ENCODE measurements at places on chromosomes 13 and 19. TPM values are rescaled to one million over a fixed set of nuclear protein-coding genes. Genes with fewer than 3 reads are reported as not detected.

DNA sequence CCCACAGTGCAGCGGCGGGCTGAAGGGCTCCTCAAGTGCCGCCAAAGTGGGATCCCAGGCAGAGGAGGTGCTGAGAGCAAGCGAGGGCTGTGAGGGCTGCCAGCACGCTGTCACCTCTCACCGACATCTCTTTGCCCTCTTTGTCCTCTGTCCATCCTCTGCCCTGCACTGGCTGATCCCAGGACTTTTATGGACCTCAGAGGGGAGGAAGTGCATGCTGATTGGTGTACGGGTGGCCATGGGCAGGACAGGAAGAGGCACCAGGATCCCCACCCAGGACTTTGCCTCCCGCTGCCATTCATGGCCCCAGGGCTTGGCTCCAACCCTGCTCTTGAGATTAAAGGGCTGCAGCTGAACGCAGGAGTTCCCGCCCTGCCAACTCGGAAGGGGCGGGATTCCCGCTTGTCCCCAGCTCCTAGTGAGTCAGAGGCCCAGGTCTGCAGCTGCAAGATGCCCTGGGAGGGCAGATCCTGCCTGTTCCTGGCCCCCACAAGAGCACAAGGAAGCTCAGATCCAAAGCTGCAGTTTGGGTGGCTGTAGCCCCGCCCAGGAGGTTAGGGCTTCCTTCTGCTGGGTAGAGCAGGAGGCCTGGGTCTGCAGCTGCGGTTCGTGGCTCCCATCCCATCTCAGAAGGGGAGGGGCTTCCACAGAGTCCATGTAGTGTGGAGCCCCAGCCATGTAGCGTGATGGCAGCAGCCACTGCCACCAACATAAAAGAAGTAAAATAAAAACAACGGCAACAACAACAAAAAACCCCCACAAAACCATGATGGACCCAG lies 1716.7 kb downstream of the SLITRK1 start:
- H3K27me3 ChIP-seq = no peaks in the 10 kb centered on the region
- H3K36me3 ChIP-seq = no peaks in the 10 kb centered on the region
- no peaks in the 10 kb centered on the region for H3K4me1 ChIP-seq
- no peak overlapping the region for H3K4me3 ChIP-seq
- no peak for DNase-seq

DNA sequence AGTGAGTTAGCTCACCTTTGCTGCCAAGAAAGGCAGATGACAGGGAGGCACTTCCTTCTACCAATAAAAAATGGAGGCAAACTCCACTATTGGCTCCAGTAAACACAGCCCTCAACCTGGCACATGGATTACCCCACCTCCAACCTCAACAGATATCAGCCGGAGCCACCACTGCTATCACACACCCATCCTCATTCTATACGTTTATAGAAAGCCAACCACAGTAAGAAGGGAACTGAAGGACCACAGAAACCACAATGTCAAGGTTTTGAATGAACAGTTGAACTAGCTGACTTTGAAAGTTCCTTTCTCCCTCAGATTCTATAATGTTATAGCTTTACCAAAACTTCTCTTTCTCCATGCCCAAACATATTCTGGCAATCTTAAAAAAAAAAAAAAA lies 526.2 kb downstream of the UQCRFS1 start:
- no peaks in the 10 kb centered on the region for H3K27me3 ChIP-seq
- no peak for DNase-seq
- no peak overlapping the region for H3K4me3 ChIP-seq
- H3K4me1 ChIP-seq = no peaks in the 10 kb centered on the region

DNA sequence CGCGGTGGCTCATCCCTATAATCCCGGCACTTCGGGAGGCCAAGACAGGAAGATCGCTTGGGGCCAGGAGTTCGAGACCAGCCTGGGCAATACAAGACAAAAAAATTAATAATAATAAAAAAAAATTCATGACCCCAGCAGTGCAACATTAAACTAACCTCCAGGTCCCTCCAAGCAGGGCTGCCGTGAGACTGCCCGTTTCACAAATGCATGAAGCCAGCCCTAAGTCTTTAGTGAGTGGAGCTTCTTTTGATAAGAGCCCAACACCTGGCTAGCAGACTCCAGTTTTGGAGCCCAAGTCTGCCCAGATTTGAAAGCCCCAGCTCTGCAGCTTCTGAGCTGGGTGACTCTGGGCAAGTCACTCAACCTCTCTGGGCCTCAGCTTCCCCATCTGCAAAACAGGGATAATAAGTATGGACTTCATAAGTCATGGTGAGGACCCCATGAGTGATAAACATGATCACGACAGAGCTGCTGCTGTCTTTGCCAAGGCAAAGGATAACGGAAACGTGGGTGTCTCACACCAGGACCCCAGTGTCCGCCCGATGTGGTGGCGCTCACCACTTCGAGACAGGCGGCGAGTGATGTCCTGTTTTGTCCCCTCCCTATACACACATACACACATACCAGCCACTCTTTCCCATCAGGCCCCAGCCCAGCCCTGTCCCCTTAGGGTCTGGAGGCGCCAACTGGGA lies 38.4 kb upstream of the NANOS3 start:
- no peak for DNase-seq
- H3K36me3 ChIP-seq = no peaks in the 10 kb centered on the region
- no peak overlapping the region for H3K4me3 ChIP-seq

DNA sequence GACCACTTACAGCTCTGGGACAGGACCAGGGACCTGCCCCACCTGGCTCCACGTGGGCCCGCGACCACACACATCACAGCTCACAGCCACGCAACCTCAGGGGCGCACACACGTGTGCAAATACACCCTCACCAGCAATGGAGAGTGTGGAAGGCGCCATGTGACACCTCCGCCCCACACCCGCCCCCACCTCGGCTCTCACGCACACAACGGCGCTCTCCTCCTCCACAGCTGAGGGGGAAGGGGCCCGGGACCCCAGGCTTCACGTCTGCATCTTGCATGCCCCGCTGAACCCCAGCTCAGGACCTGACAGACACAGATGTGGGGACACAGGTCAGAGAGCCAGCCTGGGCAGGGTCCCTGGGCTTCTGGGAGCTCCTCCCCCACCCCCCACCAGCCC lies 6.4 kb upstream of the SHISA7 start:
- no peak for DNase-seq
- no peaks in the 10 kb centered on the region for H3K36me3 ChIP-seq
- peaks cover 90% of the 10 kb centered on the region for H3K27me3 ChIP-seq
- H3K4me3 ChIP-seq = no peak overlapping the region
- no peak overlapping the region for H3K27ac ChIP-seq

- no peak overlapping the region for H3K4me3 ChIP-seq
- peaks cover 37% of the 10 kb centered on the region for H3K27me3 ChIP-seq
- no peaks in the 10 kb centered on the region for H3K36me3 ChIP-seq
- H3K4me1 ChIP-seq = no peaks in the 10 kb centered on the region
These were observed 6.6 kb downstream of the ISOC2 start for GRCh38 chr19:55454787-55455243.

- H3K27ac ChIP-seq = no peak overlapping the region
- no peaks in the 10 kb centered on the region for H3K4me1 ChIP-seq
- H3K36me3 ChIP-seq = no peaks in the 10 kb centered on the region
- no peak for DNase-seq
- no peaks in the 10 kb centered on the region for H3K27me3 ChIP-seq
These were observed 322.7 kb upstream of the SLITRK6 start for GRCh38 chr13:86121881-86122280.

- no peak overlapping the region for H3K4me3 ChIP-seq
- DNase-seq = peak; percentile 97
- no peak overlapping the region for H3K27ac ChIP-seq
- H3K4me1 ChIP-seq = no peaks in the 10 kb centered on the region
These were observed 22.9 kb downstream of the TLE2 start for GRCh38 chr19:3006075-3006767.

- H3K4me3 ChIP-seq = no peak overlapping the region
- no peak for DNase-seq
- no peaks in the 10 kb centered on the region for H3K36me3 ChIP-seq
- H3K27me3 ChIP-seq = no peaks in the 10 kb centered on the region
- H3K27ac ChIP-seq = no peak overlapping the region
These were observed 652.2 kb upstream of the PCDH20 start for GRCh38 chr13:62067821-62068220.

GRCh38 chr19:46813839-46814358 lies 25.5 kb upstream of the SLC1A5 start:
- no peak for DNase-seq
- H3K27ac ChIP-seq = no peak overlapping the region

- no peaks in the 10 kb centered on the region for H3K27me3 ChIP-seq
- DNase-seq = no peak
- no peaks in the 10 kb centered on the region for H3K4me1 ChIP-seq
- no peak overlapping the region for H3K4me3 ChIP-seq
These were observed 54.5 kb downstream of the UNC13A start for GRCh38 chr19:17633700-17634099.

GRCh38 chr19:50468818-50469217 lies 7.5 kb upstream of the EMC10 start:
- H3K36me3 ChIP-seq = no peaks in the 10 kb centered on the region
- no peak overlapping the region for H3K27ac ChIP-seq
- H3K4me1 ChIP-seq = no peaks in the 10 kb centered on the region
- no peaks in the 10 kb centered on the region for H3K27me3 ChIP-seq
- no peak for DNase-seq
- H3K4me3 ChIP-seq = no peak overlapping the region

GRCh38 chr19:19487950-19488874 lies 27.1 kb downstream of the TSSK6 start:
- peak; percentile 66 for DNase-seq
- no peaks in the 10 kb centered on the region for H3K27me3 ChIP-seq
- H3K4me3 ChIP-seq = no peak overlapping the region
- H3K27ac ChIP-seq = peak overlapping the region; percentile 94
- H3K4me1 ChIP-seq = peaks cover 13% of the 10 kb centered on the region
- peaks cover 16% of the 10 kb centered on the region for H3K36me3 ChIP-seq

DNA sequence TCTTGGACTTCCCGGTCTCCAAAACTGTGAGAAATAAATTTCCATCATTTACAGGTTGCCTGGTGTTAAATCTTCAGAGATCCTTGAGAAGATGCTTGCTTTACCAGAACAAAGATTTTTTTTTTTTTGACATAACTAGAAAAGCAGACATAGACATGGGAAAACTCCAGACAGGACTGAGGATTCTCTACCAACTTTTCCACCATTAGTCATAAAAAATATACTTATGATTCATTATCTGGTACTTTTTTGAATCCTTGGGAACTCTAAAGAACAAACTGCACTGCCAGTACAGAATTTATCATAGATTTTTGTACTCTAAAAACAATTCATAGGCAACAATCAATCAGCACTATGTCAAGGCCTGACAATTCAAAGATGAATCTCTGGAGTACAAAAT lies 487.6 kb downstream of the EFNB2 start:
- H3K4me3 ChIP-seq = no peak overlapping the region
- no peaks in the 10 kb centered on the region for H3K4me1 ChIP-seq
- no peak overlapping the region for H3K27ac ChIP-seq
- no peaks in the 10 kb centered on the region for H3K36me3 ChIP-seq

DNA sequence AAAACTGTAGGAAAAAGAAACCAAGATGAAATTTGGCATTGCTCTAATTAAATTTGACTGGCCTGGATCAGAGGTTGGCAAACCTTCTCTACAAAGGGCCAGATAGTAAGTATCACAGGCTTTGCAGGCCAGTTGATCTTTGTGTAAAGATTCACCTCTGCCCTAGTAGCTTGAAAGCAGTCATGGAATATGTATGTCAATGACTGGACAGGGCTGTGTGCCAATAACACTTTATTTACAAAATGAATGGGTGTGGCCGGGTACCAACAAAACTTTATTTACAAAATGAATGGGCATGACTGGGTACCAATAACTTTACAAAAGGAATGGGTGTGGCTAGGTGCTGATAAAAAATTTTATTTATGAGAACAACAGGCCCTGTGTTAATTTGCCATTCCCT lies 20.0 kb downstream of the SIN3B start:
- H3K27ac ChIP-seq = no peak overlapping the region
- no peaks in the 10 kb centered on the region for H3K4me1 ChIP-seq
- H3K4me3 ChIP-seq = no peak overlapping the region
- DNase-seq = no peak
- no peaks in the 10 kb centered on the region for H3K27me3 ChIP-seq
- peaks cover 93% of the 10 kb centered on the region for H3K36me3 ChIP-seq

DNA sequence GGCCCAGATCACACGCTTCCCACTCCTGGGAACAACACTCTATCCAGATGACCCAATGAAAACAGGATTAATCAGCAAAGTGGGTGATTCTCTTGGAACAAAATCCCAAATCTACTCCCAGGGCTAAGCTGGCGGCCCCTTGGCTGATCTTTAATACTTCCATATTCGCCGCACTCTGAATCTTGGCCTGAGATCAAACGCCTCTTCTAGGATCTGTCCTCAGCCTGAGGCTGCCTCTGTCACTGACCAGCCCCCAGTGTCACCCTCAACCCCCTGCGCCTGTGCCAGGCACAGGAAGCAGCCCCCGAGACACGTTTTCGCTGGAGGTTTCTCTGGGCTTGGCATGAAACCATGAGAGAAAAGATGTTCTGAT lies 2.4 kb upstream of the CTXN1 start:
- peaks cover 41% of the 10 kb centered on the region for H3K36me3 ChIP-seq
- no peak overlapping the region for H3K4me3 ChIP-seq
- H3K27ac ChIP-seq = no peak overlapping the region
- no peaks in the 10 kb centered on the region for H3K27me3 ChIP-seq

- no peak for DNase-seq
- H3K4me1 ChIP-seq = no peaks in the 10 kb centered on the region
- H3K36me3 ChIP-seq = peaks cover 10% of the 10 kb centered on the region
- peak overlapping the region; percentile 86 for H3K4me3 ChIP-seq
- peaks cover 23% of the 10 kb centered on the region for H3K27me3 ChIP-seq
- no peak overlapping the region for H3K27ac ChIP-seq
These were observed 705 bp downstream of the STXBP2 start for GRCh38 chr19:7637374-7638256.

GRCh38 chr13:94595001-94595949 lies 677 bp downstream of the TGDS start:
- no peaks in the 10 kb centered on the region for H3K4me1 ChIP-seq
- H3K36me3 ChIP-seq = peaks cover 25% of the 10 kb centered on the region
- no peak overlapping the region for H3K27ac ChIP-seq

GRCh38 chr13:20301403-20302071 lies 69.4 kb upstream of the GJB6 start:
- no peak overlapping the region for H3K4me3 ChIP-seq
- peak; percentile 74 for DNase-seq
- H3K36me3 ChIP-seq = no peaks in the 10 kb centered on the region
- no peak overlapping the region for H3K27ac ChIP-seq
- no peaks in the 10 kb centered on the region for H3K27me3 ChIP-seq
- no peaks in the 10 kb centered on the region for H3K4me1 ChIP-seq

GRCh38 chr19:48403606-48404005 lies 10.1 kb downstream of the GRIN2D start:
- H3K27me3 ChIP-seq = no peaks in the 10 kb centered on the region
- H3K27ac ChIP-seq = no peak overlapping the region
- no peaks in the 10 kb centered on the region for H3K4me1 ChIP-seq
- peak; percentile 90 for DNase-seq
- no peak overlapping the region for H3K4me3 ChIP-seq
- H3K36me3 ChIP-seq = no peaks in the 10 kb centered on the region

GRCh38 chr19:41144403-41144802 lies 30.2 kb downstream of the CYP2F1 start:
- peak; percentile 95 for DNase-seq
- no peaks in the 10 kb centered on the region for H3K36me3 ChIP-seq
- no peak overlapping the region for H3K4me3 ChIP-seq
- H3K27me3 ChIP-seq = no peaks in the 10 kb centered on the region

CAMSAP3 gene
- total RNA-seq = 65.4 TPM

ZNF563 gene
- total RNA-seq = 3.1 TPM

SERPINE3 gene
- 0.86 TPM for total RNA-seq

TMC4 gene
- 32.7 TPM for total RNA-seq

PTH2 gene
- not detected for total RNA-seq

EXOC3L2 gene
- not detected for total RNA-seq

APOC1 gene
- total RNA-seq = 1,167 TPM

CYP2A7 gene
- not detected for total RNA-seq

ZNF331 gene
- total RNA-seq = 32.1 TPM

ZNF358 gene
- total RNA-seq = 47.4 TPM

NCAN gene
- total RNA-seq = 4.2 TPM

OR10H1 gene
- 0.09 TPM for total RNA-seq

IGFL2 gene
- not detected for total RNA-seq

IRGC gene
- not detected for total RNA-seq
